ENCODE measurements at places on chromosomes 3 and 15. TPM values are rescaled to one million over a fixed set of nuclear protein-coding genes. Genes with fewer than 3 reads are reported as not detected.
A peak's percentile ranks its signal among the peaks of the same experiment; 100 is the strongest.

DNA sequence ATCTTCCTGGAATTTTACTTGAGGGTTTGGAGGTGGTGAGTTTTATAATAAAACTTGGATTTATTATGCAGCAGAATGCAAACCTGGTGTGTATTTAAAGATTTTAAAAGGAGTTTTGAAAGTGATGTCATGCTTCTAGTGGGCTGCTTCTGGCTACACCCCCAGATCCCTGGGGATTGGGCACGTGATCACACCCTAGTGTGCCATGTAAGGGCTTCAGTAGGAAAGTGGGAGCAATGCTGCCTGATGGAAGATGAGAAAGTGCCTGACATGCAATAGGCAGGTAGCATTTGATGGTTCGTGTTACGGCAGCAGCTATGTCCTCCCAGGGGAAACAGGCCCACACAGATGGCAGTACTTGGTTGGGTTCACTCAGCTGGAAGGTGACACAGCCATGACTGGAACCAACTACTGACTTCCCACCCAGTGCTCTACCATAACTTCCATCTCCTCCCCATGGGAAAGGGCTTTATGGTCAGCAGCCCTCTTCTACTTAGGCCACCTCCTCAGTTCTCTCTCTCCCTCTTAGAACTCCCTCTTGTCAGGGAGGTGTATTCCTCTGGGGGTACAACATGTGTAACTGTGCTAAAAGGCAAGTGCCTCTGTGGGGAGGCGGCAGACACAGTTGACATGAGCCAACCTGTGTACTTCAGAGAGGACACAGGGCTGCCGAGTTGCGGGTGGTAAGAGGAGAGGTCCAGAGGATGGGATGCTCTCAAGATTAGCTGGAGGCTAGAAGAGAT lies 5.6 kb downstream of the ITPKA start:
- DNase-seq = no peak

DNA sequence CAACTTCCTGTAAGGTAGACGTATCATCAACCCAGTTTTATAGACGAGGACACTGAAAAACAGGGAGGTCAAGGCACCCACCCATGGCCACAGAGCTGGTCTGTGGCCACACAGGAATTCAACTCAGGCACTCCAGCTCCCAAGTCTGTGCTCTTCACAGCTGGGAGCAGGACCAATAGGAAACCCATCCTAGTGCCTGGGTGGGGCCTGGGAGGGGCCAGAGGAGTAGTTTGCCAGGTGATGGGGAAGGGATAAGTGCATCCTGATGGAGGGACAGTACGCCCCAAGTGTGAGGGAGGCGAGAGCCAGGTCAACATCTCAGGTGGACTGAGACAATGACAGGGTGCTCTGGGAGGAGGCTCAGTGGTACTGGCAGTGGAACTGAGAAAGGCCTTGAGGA lies 22.0 kb downstream of the KIF9 start:
- DNase-seq = no peak

GRCh38 chr3:52722491-52722890 lies 16.6 kb downstream of the SPCS1 start:
- no peak for DNase-seq

- no peak for DNase-seq
Measured at GRCh38 chr3:107112356-107112755, 264.9 kb upstream of the CCDC54 start.

DNA sequence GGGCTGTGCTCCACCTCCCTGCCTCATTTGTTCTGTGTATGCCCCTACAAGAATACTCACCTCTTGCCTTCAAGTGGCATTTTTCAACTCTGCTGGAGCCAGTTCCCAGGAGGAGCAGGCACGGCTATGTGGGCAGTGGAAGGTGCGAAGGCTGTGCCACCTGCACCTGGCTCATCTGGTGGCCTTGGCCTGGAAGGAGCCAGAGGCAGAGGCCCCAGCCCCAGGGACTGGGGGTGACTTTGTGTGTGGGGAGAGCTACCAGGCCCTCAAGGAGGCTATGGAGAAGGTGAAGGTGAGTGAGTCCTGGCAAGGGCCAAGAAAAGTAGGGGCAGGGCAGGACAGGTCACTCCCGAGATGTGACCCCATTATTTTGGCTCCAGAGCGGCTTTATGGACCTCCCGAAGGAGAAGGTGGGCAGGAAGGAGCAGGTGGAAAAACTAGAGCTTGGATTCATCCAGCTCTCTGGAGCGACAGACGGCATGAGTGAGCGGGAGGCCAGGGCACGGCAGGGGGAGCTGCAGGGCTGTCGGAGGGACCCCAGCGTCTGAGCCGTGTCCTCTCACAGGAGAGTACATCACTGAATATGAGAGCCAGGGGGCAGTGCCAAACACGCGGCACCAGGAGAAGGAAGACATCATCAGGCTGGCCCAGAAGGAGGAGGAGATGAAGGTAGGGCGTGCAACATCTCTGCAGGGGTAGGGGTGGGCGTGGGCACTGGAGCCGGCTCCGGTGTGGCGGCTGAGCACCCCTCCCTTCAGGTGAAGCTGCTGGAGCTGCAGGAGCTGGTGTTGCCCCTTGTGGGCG lies 57.3 kb upstream of the UBE2Q2 start:
- no peak for DNase-seq

DNA sequence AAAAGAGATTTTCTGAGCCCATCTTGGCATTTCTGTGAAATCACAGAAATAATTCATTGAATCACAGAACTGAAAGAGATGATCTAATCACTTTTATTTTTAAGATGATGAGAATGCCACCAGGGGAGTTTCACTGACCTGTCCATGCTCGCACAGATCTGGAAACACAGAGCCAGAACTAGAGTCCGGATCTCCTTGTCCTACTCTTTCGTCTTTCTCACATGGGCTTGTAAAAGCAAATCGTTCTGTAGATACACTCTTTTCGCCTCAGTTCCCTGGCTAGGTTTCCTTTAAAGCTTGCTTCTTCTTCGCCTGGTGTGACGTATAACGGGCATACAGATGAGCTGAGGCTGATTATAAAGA lies 122.5 kb upstream of the SPRED1 start:
- no peak for DNase-seq

GRCh38 chr3:24843955-24844354 lies 349.3 kb upstream of the THRB start:
- DNase-seq = no peak

DNA sequence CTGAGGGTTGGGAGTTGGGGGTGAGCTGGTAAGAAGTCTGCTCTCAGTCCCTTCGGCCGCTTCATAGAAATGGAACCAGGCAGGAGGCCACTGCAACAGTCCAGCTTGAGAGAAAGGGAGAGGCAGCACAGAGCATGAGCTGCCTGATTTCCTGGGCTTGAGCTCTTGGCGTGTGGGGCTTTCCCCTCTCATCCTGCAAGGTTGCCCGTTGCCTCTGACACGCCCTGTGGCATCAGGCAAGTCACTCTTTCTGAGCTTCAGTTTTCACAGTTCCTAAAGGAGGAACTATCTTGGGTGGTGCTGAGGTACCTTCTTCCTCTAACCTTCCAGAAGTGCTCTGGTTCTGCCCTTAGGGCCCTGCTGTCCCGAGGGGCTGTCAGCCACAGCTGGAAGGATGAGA lies 4.9 kb downstream of the MESP2 start:
- DNase-seq = no peak

DNA sequence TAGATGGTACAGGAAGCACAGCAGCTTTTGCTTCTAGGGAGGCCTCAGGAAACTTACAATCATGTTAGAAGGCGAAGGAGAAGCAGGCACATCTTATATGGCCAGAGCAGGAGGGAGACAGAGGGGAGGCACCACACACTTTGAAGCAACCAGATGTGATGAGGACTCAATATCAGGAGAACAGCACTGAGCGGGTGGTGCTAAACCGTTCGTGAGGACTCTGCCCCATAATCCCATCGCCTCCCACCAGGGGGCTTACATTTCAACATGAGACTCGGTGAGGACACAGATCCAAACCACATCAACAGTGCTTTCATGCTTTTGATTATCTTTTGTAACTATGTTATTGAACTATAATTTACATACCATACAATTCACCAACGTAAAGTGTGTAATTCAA lies 7.6 kb upstream of the TMEM44 start:
- DNase-seq = no peak

- no peak for DNase-seq
Measured at GRCh38 chr15:62534996-62535395, 369.9 kb upstream of the C2CD4B start.

GRCh38 chr15:84734794-84735479 lies 13.5 kb upstream of the ZNF592 start:
- DNase-seq = peak; percentile 72

GRCh38 chr3:154971771-154972326 lies 108.3 kb upstream of the MME start:
- no peak for DNase-seq

WDR93 gene
- not detected for total RNA-seq

- no peak for DNase-seq
Measured at GRCh38 chr3:39541917-39542329, 74.4 kb downstream of the MOBP start.

- no peak for DNase-seq
Measured at GRCh38 chr3:66404197-66404596, 96.6 kb downstream of the LRIG1 start.

GRCh38 chr3:133888726-133889340 lies 6.8 kb downstream of the RAB6B start:
- no peak for DNase-seq

DNA sequence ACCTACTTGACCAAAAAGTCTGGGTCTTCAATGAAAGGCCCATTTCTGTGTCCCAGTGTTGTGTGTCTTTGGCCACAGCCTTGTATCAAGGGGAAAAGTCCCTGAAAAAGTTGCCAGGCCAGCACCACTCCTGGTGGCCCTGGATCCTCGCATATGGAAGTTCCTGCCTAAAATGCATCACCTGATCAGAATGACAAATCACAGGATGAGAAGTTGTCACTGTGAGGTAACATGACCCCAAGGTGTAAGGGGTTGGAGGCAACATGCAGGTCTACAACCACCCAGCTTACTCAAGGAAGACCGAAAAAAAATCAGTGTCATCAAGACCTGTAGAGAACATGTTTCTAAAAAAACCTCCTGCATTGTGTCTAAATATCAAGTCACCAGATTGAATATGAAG lies 25.6 kb downstream of the PARP15 start:
- no peak for DNase-seq
